ENCODE measurements at places on chromosomes 16 and 17.

DNA sequence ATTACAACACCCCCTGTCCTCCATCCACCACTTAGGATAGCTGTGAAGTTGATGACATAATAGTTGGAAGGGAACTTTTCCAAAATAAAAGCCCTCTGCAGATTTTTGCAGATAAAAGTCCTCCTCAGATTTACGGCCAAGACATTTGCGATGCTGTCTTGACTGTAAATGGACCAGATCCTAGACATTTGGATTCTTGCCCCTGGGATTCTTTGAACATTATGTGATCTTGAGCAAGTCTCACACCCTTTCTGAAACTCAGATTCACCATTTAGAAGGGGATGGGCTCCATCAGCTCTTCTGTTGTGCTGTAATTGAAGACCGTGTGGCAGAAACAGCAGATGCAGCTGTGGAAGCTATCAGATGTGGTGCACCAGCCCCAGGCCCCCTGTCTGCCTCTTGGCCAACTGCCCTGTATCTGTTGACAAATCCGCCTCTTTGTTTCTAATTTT is 153.9 kb upstream of the CACNG3 start:
- no peak for DNase-seq

- no peak for DNase-seq
Measured at GRCh38 chr16:11632455-11632939, 35.8 kb upstream of the SNN start.

DNA sequence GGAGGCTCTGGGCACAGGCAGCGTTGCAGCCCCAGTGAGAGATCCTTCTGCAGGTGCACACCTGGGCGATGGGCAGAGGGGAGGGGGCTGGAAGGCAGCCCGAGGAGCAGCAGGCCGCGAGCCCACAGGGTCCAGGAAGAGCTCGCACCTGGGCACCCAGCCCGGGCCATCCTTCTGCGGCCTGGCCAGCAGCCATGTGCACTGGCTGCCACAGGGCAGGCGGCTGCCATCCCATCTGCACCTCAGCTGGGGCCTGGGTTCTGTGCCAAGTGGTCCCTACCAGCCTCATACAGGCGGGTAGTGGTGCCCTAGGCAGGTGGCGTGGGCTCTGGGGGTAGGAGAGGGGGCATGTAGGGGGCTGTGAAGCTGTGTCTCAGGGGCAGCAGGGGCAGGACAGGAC is 197.2 kb downstream of the RBFOX3 start:
- no peak for DNase-seq

GRCh38 chr16:69397821-69398521 is 12.2 kb upstream of the TERF2 start:
- no peak for DNase-seq

- no peak for DNase-seq
Measured at GRCh38 chr16:3118846-3119245, 6.5 kb downstream of the ZNF205 start.

DNA sequence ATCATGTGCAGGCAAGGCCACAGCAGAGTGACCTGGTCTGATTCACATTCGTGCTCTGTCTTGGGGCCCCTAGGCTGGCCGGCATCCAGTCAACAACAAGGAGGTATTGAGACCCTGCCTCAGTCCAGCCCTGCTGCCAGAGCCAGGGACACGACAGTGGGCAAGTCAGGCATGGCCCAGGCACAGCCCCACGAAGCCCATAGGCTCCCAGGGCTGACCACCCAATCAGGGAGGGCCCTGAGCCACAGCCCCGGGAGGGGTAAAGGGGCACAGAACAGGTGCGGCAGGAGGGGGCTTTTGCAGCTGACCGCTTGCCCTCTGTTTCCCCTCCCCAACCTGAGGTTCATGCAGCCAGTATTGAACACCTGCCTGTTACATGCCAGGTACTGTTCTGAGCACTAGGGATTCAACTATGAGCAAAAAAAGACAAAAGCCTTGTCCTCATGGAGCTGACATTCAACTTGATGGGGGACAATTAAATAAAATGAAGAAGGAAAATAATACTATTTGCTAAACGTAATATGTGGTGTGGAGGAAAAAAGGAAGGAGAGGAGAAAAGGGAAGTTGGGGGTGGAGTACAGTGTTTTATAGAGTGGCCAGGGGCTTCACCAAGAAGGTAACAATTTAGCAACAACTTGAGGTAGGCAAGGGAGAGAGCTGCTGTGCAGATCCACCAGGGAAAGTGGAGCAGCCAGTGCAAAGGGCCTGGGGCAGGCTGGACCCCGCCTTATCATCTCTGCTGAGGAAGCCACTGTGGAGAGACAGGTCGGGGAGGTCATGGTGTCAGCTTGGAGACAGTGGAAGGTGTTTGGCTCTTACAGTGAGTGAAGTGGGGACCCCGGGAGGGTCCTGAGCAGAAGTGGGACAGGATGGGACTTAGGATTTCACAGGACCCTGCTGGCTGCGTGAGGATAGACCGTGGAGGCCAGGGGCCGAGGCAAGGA is 6.1 kb downstream of the DRC3 start:
- no peak for DNase-seq

DNA sequence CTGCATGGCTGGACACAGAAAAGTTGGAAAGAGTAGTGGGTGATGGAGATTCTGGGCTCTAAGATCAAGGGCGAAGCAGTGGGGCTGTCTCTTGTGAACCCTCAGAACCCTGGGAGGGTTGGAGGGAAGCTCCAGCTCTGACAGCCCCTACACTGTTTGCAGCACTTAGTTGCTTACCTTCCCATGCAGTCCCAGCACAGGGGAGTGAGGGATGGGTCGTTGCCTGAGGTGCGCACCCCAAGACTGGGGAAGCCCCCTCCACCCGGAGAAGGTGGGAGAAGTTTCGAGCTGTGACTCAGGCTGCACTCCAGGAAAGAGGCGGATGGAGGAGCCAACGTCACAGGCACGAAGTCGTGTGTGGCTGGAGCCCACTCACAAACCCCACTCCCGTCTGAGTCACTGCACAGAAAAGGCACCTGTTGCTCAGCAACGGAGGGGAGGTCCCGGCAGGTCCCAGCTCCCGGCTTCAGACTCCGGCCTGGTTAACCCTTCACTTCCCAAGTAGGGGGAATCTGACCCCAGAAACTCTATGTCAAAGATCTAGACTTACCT is 60.1 kb downstream of the AIPL1 start:
- no peak for DNase-seq

- no peak for DNase-seq
Measured at GRCh38 chr17:57146273-57146672, 61.2 kb downstream of the AKAP1 start.

DNA sequence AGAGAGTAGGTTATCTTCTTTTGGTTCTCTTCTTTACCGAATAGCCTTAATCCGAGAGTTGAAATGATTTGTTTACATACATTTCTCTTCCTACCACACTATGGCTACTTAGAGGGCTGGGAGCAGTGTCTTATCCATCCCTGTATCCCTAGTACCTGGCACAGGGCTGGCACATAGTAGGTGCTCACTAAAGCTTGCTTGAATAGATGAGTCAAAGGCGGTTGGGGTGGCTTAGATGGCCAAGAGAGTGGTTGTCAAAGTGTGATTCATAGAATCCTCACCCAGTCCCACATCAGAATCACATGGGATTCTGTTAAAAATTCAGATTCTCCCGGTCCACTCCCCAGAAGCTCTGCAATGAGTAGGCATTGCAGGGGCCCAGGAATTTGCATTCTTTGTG is 11.1 kb downstream of the CHAD start:
- DNase-seq: no peak

GRCh38 chr17:28745786-28746411 is 2.1 kb downstream of the TRAF4 start:
- DNase-seq: no peak

DNA sequence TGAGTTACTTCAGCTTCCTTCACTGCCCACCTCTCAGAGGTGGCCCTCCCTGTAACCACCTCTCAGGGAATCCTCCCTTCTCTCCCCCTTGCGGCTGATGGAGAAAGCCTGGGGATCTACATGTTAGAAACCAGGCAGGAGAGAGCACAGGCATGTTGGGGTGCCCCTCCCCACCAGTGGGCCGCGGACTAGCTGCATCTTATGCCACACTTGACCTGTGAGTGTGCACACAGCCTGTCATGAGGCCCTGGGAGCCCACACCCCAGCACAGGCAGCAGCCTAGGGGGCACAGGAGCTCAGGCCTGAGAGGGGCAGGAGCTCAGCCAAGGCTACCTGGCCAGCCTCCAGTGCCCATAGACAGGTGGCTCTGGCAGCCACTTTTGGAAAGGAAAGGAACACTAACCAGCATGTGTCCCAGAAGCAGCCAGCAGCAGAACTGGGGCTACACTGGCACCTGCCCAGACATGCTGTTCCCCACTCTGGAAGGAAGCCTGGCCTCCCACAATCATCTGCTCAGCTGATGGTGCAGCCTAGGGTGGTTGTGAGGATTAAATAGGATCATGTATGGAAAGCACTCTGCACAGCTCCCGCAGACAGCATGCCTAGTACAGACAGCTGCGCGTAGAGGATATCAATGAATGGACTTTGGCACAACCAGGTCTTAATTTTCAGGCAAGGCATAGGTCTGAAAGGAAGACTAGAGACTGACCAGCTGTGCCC is 60.5 kb downstream of the TMEM132E start:
- no peak for DNase-seq

DNA sequence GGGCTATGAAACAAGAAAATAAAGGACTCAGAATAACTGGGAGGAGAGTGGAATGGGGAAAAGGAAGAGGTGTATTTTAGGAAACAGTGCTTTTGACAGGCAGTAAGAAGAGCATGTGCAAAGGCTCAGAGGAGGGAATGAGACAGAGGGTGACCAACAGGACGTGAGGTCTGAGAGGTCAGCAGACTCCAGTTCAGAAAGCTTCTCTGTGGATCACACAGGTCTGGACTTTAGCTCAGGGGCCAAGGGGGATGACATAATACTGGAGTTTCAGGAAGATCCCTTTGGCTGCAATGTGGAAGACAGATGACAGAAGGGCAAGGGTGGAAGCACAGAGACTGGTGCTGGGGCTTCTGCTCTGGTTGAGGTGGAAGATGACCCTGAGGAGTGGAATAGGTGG is 489.9 kb upstream of the CDH5 start:
- no peak for DNase-seq

DNA sequence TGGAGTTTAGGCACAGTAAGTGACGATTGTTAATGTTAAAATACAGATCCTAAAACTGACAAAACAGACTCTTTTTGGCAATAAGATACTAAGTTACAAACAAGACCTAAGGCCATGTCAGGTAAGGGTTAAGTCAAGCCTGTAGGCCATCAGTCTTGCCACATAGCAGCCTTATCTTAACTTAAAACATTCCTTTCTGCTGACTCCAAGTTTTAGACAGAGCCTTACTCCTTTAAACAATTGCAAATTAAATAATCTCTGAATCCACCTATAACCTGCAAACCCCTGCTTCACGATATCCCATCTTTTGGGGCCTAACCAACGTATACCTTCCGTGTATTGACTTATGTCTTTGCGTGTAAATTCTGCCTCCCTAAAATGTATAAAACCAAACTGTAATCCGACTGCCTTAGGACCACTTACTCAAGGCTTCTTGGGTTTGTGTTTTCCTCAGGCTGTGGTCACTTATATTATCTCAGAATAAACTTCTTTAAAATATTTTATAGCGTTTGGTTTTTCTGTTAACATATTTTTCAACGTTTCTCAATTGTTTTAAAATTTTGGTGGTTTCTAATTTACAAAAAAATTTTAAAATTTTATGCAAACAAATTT is 64.4 kb downstream of the EFCAB5 start:
- DNase-seq: no peak

DNA sequence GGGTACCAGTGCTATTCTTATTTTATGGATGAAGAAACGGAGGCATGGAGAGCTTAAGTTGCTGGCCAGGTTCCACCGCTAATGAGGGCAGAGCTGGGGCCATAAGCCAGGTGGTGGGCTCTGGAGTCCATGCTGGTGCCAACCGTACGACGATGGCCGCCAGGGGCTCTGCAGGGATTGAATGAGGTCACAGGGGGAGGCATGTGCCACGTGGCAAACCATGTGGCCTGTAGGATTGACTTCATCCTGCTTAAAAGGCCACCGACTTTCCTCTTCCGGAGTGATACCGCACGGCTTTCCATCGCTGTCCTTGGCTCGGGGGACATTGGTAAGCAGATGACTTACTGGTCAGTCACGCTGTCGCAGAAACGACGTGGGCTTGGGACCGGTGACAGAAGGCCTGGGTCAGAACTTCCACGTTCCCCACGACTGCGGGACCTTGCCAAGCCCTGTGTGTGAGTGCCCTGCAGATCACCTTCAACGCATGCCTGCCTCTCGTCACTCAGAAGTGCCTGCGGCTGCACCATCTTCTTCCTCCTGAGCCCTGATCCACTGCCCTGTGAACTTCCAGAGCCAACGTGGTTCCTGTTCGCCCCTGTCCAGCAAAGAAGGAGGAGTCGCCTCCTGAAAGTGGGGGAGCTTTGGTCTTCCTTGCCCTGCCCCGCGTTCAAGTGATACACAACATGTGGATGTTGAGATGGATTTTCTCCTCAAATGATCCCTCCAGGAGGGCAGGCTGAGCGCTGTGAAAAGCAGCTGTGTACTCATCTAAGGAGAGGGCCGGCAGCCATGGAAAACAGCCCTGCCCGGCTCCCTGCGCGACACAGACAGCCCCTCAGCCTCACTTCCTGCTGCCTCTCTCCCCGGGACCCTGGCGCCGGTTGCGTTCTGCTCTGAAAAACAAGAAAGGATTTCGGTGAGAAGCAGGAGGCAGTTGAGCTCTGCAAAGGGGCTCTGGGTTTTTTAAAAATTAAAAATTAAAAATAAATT is 176.7 kb downstream of the C16orf95 start:
- no peak for DNase-seq

- no peak for DNase-seq
Measured at GRCh38 chr17:77909236-77909635, 49.3 kb upstream of the TNRC6C start.

- no peak for DNase-seq
Measured at GRCh38 chr17:79970576-79971068, 65.0 kb downstream of the TBC1D16 start.

DNA sequence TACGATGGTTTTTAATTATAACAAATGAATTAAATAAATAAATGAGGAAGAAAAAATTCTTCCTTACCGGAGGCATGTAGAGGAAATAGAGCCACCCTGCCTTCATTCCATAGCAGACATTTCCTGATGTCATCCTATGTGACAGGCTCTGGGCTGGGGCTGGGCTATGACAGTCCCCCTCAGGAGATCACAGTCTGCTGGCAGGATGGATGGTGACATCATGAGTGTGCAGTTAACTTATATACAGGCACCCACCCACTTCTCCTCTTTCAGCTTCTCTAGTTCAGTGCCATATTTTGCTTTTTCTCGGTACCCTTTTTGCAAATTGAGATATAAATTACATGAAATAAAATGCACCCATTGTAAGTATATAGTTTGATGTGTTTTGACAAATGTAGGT is 6.4 kb upstream of the CMTM3 start:
- no peak for DNase-seq

Data from cortex of kidney (tissue), 1 donor.